Activated T-cell treated with anti-CD3 and anti-CD28 coated beads, Interleukin-2, amount 50 U/mL, for 72 hours (primary cell): ENCODE measurements at places on chromosomes 1 and 21. TPM values are rescaled to one million over a fixed set of nuclear protein-coding genes. Genes with fewer than 3 reads are reported as not detected.

- H3K4me1 ChIP-seq, result peaks cover 61% of the 10 kb centered on the region
- H3K27me3 ChIP-seq, result no peaks in the 10 kb centered on the region
- H3K4me3 ChIP-seq, result no peak overlapping the region
- H3K36me3 ChIP-seq, result peaks cover 12% of the 10 kb centered on the region
- DNase-seq, result no peak
These were observed 37.2 kb downstream of the WNT4 start for GRCh38 chr1:22105611-22106207.

- peaks cover 10% of the 10 kb centered on the region for H3K4me1 ChIP-seq
- no peak overlapping the region for H3K4me3 ChIP-seq
- H3K27ac ChIP-seq, result no peak overlapping the region
- no peak for DNase-seq
These were observed 13.2 kb upstream of the NPHP4 start for GRCh38 chr1:6005276-6005917.

- H3K27ac ChIP-seq, result no peak overlapping the region
- no peak overlapping the region for H3K4me3 ChIP-seq
- H3K27me3 ChIP-seq, result no peaks in the 10 kb centered on the region
These were observed 19.5 kb upstream of the DDR2 start for GRCh38 chr1:162612606-162613400.

GRCh38 chr1:21638531-21639341 is 30.4 kb downstream of the RAP1GAP start:
- no peak overlapping the region for H3K4me3 ChIP-seq
- peaks cover 3% of the 10 kb centered on the region for H3K27me3 ChIP-seq
- H3K4me1 ChIP-seq, result peaks cover 7% of the 10 kb centered on the region
- no peaks in the 10 kb centered on the region for H3K36me3 ChIP-seq
- DNase-seq, result no peak
- no peak overlapping the region for H3K27ac ChIP-seq

DNA sequence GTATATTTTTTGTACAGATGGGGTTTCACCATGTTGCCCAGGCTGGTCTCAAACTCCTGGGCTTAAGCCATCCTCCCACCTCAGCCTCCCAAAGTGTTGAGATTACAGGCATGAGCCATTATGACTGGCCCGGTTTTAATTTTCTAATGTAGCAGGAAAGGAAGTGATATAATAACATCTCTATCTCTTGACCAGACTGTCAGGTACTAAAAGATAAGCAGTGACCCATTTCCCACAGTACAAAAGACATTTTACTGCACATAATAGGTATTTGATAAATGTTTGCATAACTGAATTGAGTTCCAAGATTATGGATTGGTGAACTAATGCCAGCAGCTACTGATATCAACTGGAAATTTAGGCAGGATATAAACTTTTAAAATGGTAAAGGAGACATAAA is 4.0 kb downstream of the NVL start:
- no peak overlapping the region for H3K4me3 ChIP-seq
- H3K4me1 ChIP-seq, result peaks cover 46% of the 10 kb centered on the region
- H3K27me3 ChIP-seq, result no peaks in the 10 kb centered on the region
- no peak for DNase-seq
- H3K27ac ChIP-seq, result no peak overlapping the region
- H3K36me3 ChIP-seq, result peaks cover 3% of the 10 kb centered on the region

- no peak overlapping the region for H3K27ac ChIP-seq
- DNase-seq, result no peak
- no peaks in the 10 kb centered on the region for H3K36me3 ChIP-seq
- peaks cover 70% of the 10 kb centered on the region for H3K4me1 ChIP-seq
- H3K27me3 ChIP-seq, result no peaks in the 10 kb centered on the region
These were observed 28.5 kb upstream of the EPS8L3 start for GRCh38 chr1:109792056-109792831.

- H3K27ac ChIP-seq, result no peak overlapping the region
- no peaks in the 10 kb centered on the region for H3K36me3 ChIP-seq
These were observed 7.1 kb downstream of the SPATA46 start for GRCh38 chr1:162369571-162369970.

DNA sequence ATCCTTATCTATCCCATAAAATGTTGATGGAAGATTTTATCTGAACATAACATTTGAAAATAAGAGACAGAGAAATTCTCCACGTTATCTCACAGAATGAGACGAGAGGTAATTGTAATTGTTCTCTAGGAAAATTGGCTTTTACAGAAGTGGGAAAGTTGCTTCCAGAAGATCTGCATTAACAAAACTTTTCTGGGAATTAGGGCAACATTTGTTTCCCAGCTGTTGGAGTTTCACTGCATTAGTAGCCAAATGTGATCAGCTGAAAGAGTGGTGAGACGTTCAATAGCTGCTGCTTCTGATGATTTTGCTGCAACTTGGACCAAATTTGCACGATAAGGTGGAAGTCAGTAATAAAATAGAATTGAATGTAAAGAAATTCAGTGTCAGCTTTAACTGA is 7.6 kb downstream of the CHODL start:
- DNase-seq, result no peak
- H3K27ac ChIP-seq, result no peak overlapping the region
- no peaks in the 10 kb centered on the region for H3K4me1 ChIP-seq
- no peak overlapping the region for H3K4me3 ChIP-seq

- peaks cover 4% of the 10 kb centered on the region for H3K36me3 ChIP-seq
- peaks cover 2% of the 10 kb centered on the region for H3K27me3 ChIP-seq
- H3K4me3 ChIP-seq, result peak overlapping the region; percentile 95
- peak overlapping the region; percentile 96 for H3K27ac ChIP-seq
- no peak for DNase-seq
- peaks cover 20% of the 10 kb centered on the region for H3K4me1 ChIP-seq
These were observed 334 bp downstream of the CTH start for GRCh38 chr1:70411360-70411844.

GRCh38 chr1:109466452-109467300 is at the start of gene SYPL2:
TSS of gene SYPL2 (plus strand) at chr1:109466546. CDS start at chr1:109466844, 298 bp downstream.
- peak within 1 kb of the TSS; percentile 74 for H3K4me3 ChIP-seq
- H3K4me1 ChIP-seq, result no peaks in the 10 kb centered on the region
- no peak within 1 kb of the TSS for H3K27ac ChIP-seq

DNA sequence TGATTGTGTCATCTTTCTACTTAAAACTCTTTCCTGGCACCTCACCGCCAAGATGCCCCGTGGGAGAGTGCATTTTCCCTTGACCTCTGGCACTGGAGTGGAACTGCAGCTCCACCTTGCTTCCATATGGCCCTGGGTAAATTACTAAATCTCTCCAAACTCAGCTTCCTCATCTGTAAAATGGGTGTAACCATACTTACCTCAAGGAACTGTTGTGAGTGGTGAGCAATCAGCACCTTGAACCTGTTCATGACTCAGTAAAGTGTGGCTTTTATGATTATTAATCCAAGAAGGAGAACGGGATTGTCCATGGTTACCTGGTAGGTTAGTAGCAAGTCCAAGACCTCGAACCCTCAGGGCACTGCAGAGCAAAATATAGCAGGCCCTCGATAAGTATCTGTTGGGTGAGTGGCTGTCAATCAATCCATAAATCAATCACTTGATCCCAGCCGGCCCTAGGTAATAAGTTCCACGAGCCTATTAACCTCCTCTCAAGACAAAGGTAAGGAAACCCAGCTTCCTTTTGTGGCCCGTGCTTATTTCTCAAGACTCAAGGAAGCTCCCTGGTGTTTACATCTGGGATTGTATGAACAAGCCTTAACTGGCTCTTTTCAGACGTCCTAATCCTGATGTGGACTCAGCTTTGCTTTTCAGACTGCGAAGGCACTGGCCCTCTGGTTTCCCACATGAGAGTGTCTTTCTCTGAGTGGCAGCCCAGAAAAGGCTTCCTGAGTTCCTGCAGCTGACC is 114.0 kb upstream of the GJB5 start:
- DNase-seq, result no peak
- no peaks in the 10 kb centered on the region for H3K36me3 ChIP-seq

DNA sequence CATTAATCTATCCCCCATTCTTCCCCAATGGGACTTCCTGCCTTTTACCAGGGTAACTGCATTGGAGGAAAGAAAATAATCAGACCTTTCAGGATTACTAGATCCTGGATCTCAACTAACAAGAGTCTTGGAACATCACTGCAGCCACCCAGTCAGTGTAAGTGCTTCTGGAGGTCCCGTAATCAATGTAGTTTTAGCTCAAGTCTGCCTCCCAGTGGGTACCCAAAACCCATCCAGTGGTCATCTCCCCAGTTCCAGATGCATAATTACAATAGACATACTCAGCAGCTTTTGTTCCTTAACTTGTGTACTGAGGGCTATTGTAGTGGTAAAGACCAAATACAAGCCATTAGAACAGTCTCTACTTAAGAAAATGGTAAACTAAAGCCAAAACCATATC is 319.1 kb downstream of the GPATCH2 start:
- H3K4me1 ChIP-seq, result no peaks in the 10 kb centered on the region
- no peak overlapping the region for H3K4me3 ChIP-seq
- no peak for DNase-seq
- H3K36me3 ChIP-seq, result no peaks in the 10 kb centered on the region

DNA sequence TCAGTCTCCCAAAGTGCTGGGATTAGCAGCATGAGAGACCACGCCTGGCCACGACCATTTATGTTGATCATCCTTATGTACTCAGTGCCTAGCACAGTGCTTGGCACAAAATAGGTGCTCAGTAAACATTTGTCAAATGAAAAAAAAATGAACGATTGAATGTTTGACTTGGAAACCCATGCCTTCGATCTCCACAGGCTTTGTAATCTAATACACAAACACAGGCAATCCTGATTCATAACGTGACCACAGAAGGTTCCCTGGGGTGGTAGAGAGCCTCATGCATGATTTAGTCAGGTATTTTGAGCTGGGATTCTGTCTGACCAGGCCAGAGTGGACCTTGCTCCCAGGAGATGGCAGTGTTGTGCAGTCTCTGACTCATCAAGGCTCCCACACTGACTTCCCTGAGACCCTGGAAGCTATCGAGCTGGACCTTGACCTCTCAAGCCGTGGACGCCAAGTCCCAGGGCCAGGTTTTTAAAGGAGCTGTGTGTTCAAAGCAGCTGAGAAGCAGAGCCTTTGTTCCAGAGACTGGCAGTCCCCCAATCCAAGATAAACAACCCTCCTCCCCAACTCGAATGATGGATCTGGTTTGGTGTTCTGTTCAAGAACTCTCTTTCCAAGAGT is 81.1 kb downstream of the PGM1 start:
- H3K27ac ChIP-seq, result no peak overlapping the region
- no peaks in the 10 kb centered on the region for H3K36me3 ChIP-seq
- H3K4me3 ChIP-seq, result no peak overlapping the region
- DNase-seq, result no peak
- H3K27me3 ChIP-seq, result no peaks in the 10 kb centered on the region

GRCh38 chr21:42463861-42464515 is 32.0 kb downstream of the RSPH1 start:
- peak; percentile 59 for DNase-seq
- no peaks in the 10 kb centered on the region for H3K27me3 ChIP-seq
- H3K36me3 ChIP-seq, result peaks cover 1% of the 10 kb centered on the region
- peak overlapping the region; percentile 61 for H3K4me3 ChIP-seq
- H3K27ac ChIP-seq, result peak overlapping the region; percentile 83

- H3K27ac ChIP-seq, result no peak overlapping the region
- H3K36me3 ChIP-seq, result peaks cover 4% of the 10 kb centered on the region
- H3K4me1 ChIP-seq, result no peaks in the 10 kb centered on the region
- no peak for DNase-seq
These were observed 121.0 kb downstream of the MAGI3 start for GRCh38 chr1:113511269-113511668.

- peaks cover 32% of the 10 kb centered on the region for H3K4me1 ChIP-seq
- no peak overlapping the region for H3K4me3 ChIP-seq
- H3K27ac ChIP-seq, result no peak overlapping the region
- no peaks in the 10 kb centered on the region for H3K27me3 ChIP-seq
These were observed 59.4 kb downstream of the DIPK1A start for GRCh38 chr1:92901699-92902405.

GRCh38 chr1:206955476-206956451 is 9.5 kb upstream of the PIGR start:
- H3K4me1 ChIP-seq, result peaks cover 21% of the 10 kb centered on the region
- H3K36me3 ChIP-seq, result no peaks in the 10 kb centered on the region
- no peak overlapping the region for H3K4me3 ChIP-seq
- no peaks in the 10 kb centered on the region for H3K27me3 ChIP-seq
- DNase-seq, result no peak

Gene ACTN2
- not detected for total RNA-seq

Gene GPR52
- 1.9 TPM for total RNA-seq

Gene NUP210L
- 0.14 TPM for total RNA-seq

Gene CFH
- total RNA-seq, result 2.6 TPM

Gene APCS
- total RNA-seq, result not detected

Gene TNFRSF9
- total RNA-seq, result 35.4 TPM

Gene REG4
- 5.8 TPM for total RNA-seq

Gene KCNA10
- total RNA-seq, result not detected
